ENCODE measurements at places on chromosomes 7 and 10. TPM values are rescaled to one million over a fixed set of nuclear protein-coding genes. Genes with fewer than 3 reads are reported as not detected.

DNA sequence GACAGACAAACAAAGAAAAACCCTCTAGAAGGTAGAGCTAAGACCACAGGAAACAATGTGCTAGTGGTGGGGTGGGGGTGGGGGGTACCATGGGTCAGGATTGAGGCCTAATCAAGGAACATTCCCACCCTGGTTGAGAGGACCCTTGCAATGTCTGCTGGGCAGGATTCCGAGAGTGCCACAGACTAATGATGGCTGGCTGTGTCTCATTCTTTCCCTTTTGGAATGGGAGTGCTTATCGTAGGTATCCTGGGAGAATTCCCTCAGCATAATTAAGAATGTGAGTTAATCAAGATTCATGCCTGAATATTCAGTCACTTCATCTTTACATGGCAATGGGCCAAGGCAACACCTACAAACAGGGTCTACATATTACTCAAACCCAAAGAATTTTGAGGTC is 14.7 kb upstream of the MTPN start:
- DNase-seq: no peak

DNA sequence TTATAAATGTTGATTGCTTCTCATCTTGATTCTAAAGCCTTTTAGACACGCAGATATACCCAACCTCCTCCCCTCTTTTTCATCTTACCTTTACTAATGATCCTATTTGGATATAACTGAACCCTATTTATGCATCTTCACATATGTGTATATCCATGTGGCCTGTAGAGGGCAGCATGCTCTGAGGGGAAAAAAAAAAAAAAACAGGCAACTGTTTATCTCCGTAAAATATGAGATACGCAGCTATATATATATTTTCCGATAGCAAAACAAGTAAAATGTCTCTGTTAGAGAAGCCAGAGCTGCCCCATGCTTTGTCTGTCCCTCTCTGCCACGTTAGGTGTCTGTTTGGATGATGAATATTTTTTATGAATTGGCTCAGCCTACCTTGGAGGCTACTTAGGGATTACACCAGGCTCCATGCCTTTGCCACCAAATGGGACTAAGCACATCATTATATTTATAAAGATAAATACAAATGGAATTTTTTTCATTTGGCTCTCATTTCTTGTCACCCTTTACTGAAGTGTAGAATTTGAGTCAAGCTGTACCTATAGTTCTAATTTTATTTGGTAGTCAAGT is 174.8 kb upstream of the FZD1 start:
- peak; percentile 49 for DNase-seq

DNA sequence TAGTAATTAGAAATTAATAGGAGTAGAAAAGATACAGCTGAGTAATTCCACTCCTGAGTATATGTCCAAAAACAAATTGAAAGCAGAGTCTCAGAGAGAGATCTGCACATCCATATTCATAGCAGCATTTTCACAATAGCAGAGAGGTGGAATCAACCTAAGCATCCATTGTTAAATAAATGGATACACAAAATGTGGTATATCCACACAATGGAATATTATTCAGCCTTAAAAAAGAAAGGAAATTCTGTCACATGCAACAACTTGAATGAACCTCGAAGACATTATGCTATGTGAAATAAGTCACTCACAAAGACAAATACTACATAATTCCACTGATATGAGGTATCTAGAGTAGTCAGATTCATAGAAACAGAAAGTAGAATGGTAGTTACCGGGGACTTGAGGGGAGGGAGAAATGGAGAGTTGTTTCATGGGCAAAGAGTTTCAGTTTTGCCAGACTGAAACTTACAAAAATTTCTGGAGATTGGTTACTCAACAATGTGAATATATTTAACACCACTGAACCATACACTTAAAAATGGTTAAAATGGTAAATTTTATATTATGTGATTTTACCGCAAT is 18.4 kb downstream of the VTI1A start:
- no peak for DNase-seq

DNA sequence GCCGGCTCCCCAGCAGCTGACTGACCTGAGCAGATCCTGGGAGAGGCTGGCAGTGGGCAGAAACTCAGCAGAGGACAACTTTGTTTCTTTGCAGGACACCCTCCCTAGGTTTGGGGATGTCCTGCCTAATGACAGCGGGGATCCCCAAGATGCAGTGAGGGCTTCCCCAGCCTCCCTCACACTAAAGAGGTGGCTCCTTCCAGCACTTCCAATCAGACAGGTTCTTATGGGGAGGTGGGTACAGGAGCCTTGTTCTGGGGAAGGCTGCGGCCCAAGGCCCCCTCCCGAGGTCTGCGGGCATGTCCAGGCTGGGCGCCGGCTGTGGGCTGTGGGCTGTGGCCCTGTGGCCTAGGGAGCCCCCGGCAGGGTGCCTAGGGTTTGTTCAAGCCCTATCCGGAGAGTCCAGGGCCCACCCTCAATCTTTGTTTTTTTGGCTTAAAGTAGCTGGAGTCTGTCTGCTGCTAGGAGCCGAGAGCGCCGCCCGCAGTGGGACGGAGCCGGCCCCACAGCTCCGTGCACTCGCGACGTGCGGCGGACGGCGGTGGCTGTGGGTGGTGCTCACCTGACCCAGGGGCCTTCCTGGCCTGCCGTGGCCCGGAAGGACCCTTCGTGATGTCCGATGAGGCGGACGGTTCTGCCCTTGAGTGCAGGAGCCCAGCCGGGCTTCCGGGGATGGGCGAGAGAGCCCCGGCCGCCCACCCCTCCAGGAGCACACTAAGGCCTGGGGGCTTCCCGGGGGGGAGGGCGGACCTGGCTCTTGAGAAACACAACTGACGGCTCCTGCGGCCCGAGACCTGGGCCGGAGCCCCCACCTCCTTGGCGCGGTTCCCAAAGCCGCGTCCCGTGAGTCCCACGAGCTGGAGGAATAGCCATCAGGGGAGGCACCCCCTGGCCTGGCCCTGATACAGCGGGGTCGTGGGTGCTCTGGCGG is 57.2 kb downstream of the PDGFA start:
- DNase-seq: no peak

DNA sequence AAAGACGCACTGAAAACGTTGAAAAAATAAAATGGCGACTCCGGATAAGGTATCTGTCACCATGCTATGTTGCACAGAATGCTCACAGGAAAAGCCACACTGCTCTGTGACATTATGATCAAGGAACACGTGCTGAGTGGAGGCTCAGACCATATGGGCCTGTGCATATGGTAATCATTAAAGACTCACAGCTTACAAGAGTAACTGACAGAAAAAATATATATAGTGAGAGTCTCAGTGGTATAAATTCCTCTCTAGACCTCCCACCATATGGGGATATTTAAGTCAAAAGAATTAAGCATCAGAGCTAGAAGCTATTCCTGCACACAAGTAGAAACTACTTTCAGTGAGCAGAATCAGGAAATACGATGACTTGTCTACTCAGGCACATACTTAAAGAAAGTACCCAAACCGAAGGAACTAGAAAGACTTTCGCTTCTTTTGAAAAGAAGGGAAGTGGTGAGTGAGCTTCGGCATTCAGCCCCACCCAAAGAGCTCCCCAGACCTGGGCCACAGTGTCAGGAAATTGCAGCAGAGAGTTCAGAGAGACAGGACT is 65.1 kb upstream of the MPP7 start:
- peak; percentile 61 for DNase-seq

ANKRD26 gene
- 2.1 TPM for polyA plus RNA-seq

- DNase-seq: peak; percentile 37
These were observed 24.6 kb downstream of the VSIR start for GRCh38 chr10:71748671-71749191.

SNX8 gene
- polyA plus RNA-seq: 39.7 TPM

DNA sequence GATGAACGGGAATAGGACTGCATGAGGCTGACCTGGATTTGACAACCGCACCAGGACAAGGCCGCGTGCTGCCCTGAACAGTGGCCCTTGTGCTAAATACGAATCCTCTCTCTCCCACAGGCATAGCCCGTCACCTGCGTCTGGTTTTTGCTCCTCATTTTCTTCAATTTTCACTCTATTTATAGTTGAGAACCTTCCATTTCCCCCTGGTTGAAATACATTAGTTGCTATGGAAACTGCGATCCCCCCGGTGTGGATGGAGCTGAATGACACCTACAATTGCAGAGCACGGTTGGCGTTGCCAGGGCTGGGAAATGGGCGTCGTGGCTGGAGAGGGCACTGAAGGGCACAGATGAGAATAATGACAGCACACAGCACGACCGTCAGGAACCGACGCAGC is 158.6 kb upstream of the PITRM1 start:
- no peak for DNase-seq

GRCh38 chr7:79288655-79289054 is 164.8 kb downstream of the MAGI2 start:
- no peak for DNase-seq

GATA3 gene
- polyA plus RNA-seq: 0.45 TPM

ACTL6B gene
- polyA plus RNA-seq: 1.00 TPM

- DNase-seq: no peak
These were observed 64.8 kb upstream of the SEPHS1 start for GRCh38 chr10:13412894-13413293.

DNA sequence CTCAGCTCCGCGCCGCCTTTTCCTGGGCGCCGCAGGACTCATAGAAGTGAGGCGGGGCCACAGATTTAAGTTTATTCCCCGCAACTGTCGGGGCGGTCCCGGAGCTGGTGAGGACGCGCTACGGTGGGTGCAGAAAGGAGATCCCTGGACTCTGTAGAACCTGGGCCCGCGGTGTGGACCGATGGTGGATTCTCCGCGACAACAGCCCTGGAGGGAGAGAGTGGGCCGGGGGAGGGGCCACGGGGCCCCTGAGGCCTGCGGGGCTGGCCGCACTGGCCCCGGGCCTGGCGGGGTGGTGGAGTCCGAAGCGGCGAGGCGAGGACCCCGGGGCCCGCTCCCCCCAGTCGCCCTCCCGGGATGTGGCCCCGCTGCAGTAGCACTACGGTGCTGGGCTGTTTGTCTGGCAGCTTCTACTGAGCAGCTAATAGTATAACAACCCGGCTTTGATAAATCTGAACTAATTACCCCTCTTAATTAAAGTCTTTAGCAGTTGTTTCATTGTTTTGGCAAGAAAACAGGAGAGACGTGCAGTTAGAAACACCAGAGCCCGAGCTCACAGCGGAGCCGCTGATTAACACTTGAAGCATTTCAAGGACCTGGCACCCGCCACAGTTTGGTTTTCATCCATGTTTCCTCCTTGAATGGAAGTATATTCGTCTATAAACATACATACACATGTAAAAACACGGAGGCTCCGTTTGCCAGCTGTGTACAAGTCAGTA is 4.2 kb downstream of the FEZF1 start:
- no peak for DNase-seq

DNA sequence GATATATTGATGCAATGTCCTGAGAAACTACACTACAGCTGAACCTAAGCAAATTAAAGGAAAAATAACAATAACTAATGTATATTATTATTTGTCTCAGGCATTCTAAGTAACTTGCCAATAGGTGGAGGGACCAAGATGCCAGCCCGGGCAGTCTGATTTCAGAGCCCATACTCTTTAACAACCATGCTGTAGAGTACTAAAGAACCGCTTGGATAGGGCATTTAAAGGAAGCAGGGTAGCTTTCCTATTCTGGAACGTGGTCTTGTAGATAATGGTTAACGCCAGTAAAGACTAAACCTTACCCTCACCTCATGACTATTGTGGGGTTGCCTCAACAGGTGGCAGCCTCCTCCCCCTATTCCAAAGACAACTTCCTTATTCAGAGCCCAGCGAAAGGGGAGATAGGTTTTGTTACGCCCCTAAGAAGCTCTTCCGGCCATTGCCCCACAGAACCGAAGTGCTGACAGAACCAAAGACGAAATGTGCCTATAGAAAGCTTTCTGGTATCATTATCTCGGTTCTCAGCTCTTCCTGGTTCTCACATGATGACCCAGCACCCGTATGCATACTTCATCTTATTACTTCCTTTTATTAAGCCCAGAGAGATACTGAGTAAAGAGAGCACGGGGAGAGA is 707 bp upstream of the C1GALT1 start:
- peak; percentile 91 for DNase-seq

DNA sequence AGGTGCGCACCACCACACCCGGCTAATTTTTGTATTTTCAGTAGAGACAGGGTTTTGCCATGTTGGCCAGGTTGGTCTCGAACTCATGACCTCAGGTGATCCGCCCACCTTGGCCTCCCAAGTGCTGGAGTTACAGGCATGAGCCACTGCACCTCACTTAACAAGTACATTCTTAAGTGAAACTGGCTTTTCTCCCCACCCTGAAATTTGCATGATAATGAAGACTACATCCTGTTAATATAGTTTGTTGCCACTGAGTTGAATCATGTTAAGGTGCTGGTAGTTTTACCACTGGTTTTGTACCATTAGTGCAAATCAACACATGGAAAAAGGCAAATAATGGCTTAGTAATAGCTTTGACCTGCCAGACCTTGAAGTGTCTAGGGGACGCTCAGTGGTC is 62.2 kb downstream of the MPLKIP start:
- no peak for DNase-seq

DNA sequence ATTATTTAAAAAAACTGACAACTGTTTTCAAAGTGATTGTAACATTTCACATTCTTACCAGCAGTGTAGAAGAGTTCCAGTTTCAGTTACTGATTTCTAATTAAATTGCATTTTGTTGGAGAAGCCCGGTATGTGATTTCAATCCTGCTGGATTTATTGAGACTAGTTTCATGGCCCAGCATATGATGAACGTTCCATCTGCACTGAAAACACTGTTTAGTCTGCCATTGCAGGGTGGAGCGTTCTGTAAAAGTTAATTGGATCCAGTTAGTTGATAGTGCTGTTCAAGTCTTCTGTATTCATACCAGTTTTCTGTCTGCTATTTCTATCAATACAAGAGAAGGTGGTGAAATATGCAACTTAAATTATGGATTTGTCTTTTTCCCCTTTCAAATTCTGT is 37.3 kb upstream of the CCNY start:
- no peak for DNase-seq

DNA sequence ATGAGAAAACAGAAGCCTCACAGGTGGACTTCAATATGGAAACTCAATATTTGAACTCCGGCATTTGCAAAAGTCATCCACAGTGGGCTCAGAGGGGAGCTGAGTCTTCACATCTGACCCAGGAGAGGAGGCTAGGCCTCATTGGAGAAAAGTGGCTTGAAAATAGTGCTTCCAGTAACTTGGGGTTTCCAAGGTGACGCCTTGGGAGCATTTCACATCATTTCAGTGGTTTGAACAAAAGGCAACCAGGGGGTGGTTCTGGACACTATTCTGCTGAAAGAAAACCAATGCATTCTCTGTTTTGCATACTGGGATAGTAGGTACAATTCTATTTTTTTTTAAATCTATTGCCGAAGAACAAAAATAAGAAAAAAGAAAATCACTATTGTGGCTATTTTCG is 599.2 kb upstream of the POM121L12 start:
- DNase-seq: no peak

GRCh38 chr10:75565286-75566251 is 134.1 kb downstream of the LRMDA start:
- peak; percentile 9 for DNase-seq

DNA sequence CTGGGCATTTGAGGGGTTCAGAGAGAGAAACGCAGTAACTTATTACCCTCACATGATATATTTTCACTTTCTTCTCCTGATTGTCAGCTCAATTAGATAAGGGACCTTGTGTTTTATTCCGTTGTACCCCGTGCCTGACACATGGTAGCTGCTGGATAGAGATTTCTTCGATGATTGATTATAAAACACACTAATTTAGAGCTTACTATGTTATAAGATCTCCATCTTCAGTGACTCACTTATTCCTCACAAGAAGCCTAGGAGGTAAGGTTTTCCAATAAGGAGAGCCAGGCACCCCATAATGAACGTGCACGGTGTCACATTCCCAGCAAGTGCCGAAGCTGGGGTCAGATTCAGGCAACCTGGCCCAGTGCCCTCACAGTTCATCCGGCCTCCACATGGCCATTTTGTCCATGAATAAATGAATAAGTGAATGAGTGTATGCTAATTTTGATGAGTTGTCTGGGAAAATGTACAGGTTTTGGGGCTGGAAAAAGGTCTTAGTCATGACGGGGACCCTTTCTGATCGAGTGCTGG is 138.1 kb upstream of the CDCA7L start:
- DNase-seq: no peak

Data from small intestine (tissue), 16 donors.